ENCODE measurements at places on chromosomes 5 and 9.

- DNase-seq, result no peak
Observed at GRCh38 chr9:21070171-21070571, 7.6 kb downstream of the IFNB1 start.

GRCh38 chr5:134177369-134178095 lies 782 bp upstream of the SKP1 start:
- DNase-seq, result no peak

- DNase-seq, result no peak
Observed at GRCh38 chr9:88996046-88996920, 5.0 kb downstream of the S1PR3 start.

GRCh38 chr9:71352837-71353236 lies 231.4 kb upstream of the TRPM3 start:
- DNase-seq, result no peak

GRCh38 chr5:120690621-120691407 lies 226.7 kb downstream of the PRR16 start:
- no peak for DNase-seq

DNA sequence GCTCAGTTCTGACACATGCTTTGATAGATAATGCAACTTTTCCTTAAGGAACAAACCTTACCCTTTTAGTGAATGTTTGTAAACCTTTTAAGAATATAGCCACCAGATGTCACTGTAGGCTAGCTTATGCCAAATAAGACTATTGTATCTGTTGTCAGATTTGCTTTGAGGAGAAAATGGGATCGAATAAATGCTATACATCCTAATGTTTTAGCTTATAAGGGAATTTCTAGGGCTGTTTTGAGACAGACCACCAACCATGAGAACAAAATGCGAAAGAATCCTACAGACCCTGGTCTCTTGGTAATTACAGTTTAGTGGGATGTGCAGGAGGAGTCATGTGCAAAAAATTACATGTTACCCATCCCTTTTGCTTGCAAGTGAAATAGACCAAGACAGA lies 127.6 kb upstream of the NMUR2 start:
- DNase-seq, result peak; percentile 16

GRCh38 chr5:81400375-81400774 lies 6.4 kb upstream of the ACOT12 start:
- DNase-seq, result no peak

DNA sequence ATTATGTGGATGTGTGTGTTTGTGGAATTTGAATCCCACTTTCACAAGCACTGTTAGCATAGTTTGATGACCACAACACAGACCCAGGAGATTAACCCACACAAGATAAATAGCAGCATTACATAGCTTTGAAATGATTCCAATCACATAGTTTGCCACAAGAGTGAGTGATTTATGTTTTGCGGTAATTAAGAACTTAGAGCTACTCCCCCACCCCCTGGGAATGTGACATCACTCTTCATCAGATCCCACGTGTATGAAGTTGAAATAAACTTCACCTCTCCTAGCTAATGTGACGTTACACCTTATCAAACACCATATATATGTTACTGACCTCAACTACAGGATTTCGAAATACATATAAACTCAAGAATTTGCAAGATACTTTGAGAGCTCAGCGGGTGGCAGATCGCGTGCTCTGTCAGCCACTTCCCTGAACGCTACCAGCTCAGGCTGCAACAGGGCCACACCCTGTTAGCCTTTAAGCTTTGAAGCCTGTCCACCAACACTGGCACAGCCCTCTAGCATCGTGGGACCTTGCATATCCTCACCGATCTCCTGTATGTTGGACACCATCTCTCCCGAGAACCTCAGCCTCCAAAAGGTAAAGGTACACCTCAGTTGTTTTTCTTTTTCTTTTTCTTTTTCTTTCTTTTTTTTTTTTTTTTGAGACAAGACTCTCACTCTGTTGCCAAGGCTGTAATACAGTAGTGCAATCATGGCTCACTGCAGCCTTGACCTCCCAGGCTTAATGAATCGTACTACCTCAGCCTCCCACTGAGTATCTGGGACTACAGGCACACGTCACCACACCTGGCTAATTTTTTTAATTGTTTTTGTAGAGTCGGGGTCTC lies 1.7 kb upstream of the AGTPBP1 start:
- peak; percentile 10 for DNase-seq

GRCh38 chr9:78745331-78745730 lies 448.4 kb downstream of the PSAT1 start:
- no peak for DNase-seq

DNA sequence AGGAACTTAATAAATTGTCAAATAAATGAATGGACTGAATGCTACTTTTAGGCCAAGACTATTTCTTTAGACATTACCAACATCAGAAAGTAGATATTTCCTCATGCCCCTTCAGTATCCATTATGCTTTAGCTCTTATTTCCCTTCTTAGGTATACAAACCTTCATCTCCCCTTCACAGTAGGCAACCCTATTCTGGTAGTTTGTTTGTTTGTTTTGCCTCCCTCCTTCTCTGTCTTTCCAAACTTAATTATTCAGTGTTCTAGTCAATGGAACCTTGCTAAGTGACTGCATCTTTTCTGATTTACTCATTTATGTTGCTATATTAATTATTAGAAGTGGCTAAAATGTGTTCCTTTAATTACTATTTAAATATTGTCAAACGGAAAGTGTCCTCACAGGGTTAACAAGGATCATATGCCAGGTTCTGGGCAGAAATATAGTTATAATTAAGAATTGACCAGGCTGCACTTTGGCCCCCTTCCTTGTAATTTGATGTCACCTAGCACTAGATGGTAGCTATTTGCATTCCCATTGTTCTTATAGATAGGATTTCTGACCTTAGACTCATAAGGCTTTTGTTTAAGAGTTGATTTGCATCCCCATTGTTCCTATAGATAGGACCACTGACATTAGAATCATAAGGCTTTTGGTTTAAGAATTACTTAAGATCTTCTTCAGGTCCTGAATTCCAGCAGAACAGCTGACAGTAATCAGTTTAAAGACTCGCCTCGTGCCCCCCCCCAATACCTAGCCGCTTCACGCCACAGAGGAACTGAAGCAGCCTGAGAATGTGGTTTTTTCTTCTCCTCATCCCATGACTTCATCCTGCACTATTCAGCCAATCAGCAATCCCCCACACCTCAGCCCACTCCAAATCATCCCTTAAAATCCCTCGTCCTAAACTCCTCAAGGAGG lies 84.4 kb upstream of the NUDT12 start:
- no peak for DNase-seq

DNA sequence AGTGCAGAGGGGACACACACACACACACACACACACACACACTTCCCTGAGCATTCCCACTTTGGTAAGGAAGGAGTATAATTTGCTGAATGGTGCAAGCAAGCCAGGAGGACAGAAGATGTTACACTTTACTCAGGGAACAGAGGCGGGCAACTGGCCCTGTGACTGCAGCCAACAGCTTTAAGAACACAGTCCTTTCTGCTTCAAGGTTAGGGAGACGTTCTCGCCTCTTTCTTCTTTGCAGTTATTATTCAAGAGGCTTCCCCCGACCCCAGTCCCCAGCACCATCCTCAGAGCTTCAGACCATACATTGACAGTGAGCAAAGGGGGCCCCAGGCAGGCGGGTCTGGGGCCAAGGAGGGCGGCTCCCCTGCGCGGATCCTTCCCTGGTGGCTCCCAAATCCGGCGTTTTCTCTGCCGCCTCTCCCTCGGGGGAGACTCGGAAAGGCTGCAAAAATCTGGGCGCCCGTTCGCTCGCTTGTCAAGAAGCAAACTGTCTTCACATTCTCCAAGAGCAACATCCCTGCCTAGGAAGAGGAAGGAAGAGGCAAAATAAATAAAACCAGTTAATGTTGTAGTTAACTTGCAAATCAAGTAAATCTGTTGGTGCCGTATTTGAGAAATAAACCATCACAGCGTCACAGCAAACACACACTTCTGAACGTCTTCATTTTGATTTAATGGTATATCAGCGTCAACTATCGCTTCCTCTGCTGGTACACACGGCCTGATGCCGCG lies 3.8 kb upstream of the LHX2 start:
- no peak for DNase-seq

- DNase-seq, result no peak
Observed at GRCh38 chr9:81724242-81724889, 35.0 kb upstream of the TLE1 start.

GRCh38 chr5:160843240-160843639 lies 8.8 kb downstream of the ATP10B start:
- DNase-seq, result no peak

DNA sequence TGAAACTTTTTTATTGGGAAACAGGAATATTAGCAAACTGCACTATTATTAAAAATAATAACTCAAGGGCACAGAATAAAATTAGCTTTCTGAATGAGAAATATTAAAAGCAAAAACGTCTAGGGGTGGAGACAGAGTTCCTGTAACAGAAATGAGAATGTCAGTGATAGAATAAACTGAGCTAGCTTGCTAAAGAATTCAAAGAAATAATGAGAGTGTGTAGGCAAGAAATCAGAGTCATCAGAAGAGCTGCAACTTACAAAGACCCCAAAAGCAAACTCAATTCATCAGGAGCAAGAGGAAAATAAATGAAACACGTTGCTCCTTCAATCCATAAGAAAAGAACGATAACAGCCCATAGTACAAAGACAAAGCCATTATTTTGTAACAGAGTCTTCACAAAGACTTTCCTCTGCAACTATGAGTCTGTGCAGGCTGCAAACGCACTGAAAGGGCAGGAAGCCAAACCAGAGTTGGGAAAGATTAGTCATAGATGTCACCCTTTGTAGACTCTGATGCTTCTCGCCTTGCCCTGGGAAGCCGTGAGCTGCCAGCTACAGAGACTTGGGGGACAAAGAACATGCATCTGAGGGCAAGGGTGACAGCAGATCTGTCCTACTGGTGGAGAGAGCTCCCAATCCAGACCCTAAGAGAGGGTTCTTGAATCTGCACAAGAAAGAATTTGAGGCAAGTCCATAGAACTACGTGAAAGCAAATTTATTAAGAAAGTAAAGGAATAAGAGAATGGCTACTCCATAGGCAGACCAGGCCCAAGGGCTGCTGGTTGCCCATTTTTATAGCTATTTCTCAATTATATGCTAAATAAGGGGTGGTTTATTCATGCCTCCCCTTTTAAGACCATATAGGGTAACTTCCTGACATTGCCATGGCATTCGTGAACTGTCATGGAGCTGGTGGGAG lies 40.8 kb downstream of the SHC3 start:
- DNase-seq, result no peak

DNA sequence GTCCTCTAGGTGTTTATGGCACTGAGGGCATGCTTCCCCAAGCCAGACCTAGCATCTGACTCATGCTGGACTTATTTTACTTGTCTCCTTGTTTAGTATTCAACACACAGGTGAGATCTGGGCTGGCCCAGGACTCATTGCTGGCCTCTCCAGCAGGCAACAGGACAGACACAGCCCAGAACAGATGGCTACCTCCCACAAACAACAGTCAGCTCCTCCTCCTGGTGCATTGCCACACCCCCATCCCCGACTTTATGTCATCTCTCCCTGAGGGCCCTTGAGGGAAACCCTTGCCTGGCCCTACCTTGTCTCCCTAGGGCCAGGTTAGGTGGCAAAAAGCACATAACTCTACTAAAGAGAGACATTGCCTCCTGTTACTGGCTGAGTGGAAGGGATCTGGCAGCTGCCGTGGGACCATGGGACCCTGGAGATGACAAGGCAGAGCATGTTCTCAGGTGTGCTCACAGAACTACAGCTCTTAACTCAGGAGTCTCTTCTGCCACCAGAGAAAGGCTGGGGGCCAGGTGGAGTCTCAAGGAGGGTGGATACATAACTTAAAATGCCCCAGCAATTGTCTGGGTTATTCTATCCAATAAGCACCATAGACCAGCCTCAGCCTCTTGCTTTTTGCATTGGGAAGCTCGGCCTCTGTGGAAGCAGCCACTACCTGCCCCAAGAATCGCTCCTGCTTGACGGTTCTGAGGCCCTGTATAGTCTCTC lies 2.3 kb downstream of the ACSL6 start:
- no peak for DNase-seq

GRCh38 chr5:152378730-152379129 lies 26.3 kb downstream of the NMUR2 start:
- no peak for DNase-seq

GRCh38 chr9:105963343-105964099 lies 269.2 kb downstream of the TMEM38B start:
- DNase-seq, result no peak
